ENCODE measurements at places on chromosomes 3 and 15.

DNA sequence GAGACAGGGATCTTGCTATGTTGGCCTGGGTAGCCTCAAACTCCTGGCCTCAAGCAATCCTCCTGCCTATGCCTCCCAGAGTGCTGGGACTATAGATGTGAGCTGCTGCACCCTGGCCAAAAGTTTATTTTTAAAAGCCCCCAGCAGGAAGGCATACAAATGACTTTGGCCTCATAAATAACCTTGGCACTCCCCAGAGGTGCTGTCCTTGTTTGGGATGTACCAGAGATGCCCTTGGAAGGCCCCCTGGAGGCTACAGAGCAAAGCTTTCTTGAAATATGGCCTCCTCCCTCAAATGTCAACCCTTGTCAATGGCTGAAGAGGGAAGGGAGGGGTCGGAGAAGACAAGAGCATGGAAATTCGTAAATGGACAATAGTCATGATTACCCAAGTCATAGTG is 14.0 kb upstream of the RTP3 start:
- DNase-seq, result no peak

- DNase-seq, result no peak
These were observed 81.0 kb upstream of the CDIN1 start for GRCh38 chr15:36498401-36498800.

DNA sequence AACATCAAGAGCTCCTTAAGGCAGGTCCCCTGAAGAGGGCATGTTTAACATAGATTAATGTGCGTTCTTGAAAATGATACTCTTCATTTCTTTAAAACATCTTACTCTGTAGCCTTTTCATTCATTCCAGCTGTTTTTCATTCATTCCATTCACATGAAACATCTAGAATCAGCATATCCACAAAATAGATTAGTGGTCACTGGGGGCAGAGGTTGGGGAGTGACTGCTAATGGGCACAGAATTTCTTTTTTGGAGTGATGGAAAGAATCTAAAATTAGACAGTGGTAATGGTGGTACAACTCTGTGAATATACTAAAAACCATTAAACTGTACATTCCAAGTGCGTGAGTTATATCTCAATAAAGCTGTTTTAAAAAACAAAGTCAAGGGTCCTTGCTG is 15.4 kb upstream of the CXCR6 start:
- DNase-seq, result no peak

DNA sequence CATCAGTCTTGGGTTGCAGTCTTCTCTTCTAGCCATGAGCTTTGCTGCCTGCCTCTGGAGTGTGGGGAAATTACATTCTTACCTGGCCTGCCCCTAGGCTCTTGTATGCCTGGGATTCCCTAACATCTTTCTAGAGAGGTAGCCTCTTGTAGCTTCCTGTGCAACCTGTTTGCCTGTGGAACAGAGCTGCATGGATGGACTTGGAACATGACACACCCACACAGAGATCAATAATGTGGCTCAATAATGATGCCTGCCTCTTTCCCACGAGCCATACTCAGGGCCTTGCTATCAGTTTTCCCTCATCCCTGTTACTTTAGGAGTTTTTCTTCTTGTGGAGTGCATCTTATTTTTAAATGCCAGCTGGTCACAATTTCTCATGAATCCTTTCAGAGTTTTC is 11.4 kb downstream of the CHCHD6 start:
- DNase-seq, result no peak

GRCh38 chr3:155640098-155640497 is 104.8 kb downstream of the PLCH1 start:
- no peak for DNase-seq

DNA sequence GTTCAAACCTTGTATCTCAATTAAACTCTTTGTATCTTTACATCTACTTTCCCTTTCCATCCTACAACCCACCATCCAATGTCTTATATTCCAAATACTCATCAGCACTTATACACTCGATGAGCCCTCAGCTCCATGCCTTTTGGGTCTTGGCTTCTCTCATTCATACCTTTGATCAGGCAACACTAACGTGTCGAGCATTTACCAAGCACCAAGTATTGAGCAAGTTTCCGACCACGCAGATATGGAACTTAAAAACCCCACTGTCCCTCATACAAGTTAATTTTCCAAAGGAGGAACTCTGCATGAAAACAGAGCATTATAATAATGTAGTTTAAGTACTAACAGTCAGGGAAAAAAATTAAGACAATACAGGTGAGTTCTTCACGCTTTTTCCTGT is 102.8 kb downstream of the IL1RAP start:
- no peak for DNase-seq

GRCh38 chr3:154301561-154301960 is 22.7 kb downstream of the DHX36 start:
- DNase-seq, result no peak

GRCh38 chr3:97901313-97902248 is 70.7 kb downstream of the RIOX2 start:
- no peak for DNase-seq
